ENCODE measurements at places on chromosomes 11 and 22.
A peak's percentile ranks its signal among the peaks of the same experiment; 100 is the strongest.

GRCh38 chr11:134691295-134691873 lies 279.3 kb upstream of the B3GAT1 start:
- no peaks in the 10 kb centered on the region for H3K4me1 ChIP-seq
- no peaks in the 10 kb centered on the region for H3K27me3 ChIP-seq
- H3K36me3 ChIP-seq = no peaks in the 10 kb centered on the region
- no peak overlapping the region for H3K4me3 ChIP-seq

- H3K4me1 ChIP-seq = peaks cover 4% of the 10 kb centered on the region
- H3K27me3 ChIP-seq = no peaks in the 10 kb centered on the region
- no peak overlapping the region for H3K4me3 ChIP-seq
Measured at GRCh38 chr11:26599425-26599824, 27.4 kb upstream of the MUC15 start.

GRCh38 chr11:43787824-43788223 lies 92.8 kb upstream of the ALKBH3 start:
- no peaks in the 10 kb centered on the region for H3K4me1 ChIP-seq
- H3K4me3 ChIP-seq = no peak overlapping the region
- no peaks in the 10 kb centered on the region for H3K36me3 ChIP-seq
- H3K27ac ChIP-seq = no peak overlapping the region
- no peaks in the 10 kb centered on the region for H3K27me3 ChIP-seq
- DNase-seq = no peak

- DNase-seq = no peak
- no peaks in the 10 kb centered on the region for H3K4me1 ChIP-seq
- no peak overlapping the region for H3K27ac ChIP-seq
- no peaks in the 10 kb centered on the region for H3K36me3 ChIP-seq
- H3K27me3 ChIP-seq = no peaks in the 10 kb centered on the region
Measured at GRCh38 chr22:25881210-25881755, 139.3 kb downstream of the MYO18B start.

GRCh38 chr11:13920756-13921155 lies 41.8 kb upstream of the SPON1 start:
- no peak for DNase-seq
- no peaks in the 10 kb centered on the region for H3K27me3 ChIP-seq
- no peak overlapping the region for H3K27ac ChIP-seq
- H3K4me3 ChIP-seq = no peak overlapping the region
- peaks cover 44% of the 10 kb centered on the region for H3K4me1 ChIP-seq

- no peaks in the 10 kb centered on the region for H3K27me3 ChIP-seq
- H3K4me3 ChIP-seq = no peak overlapping the region
- peaks cover 3% of the 10 kb centered on the region for H3K4me1 ChIP-seq
- H3K36me3 ChIP-seq = peaks cover 5% of the 10 kb centered on the region
- no peak overlapping the region for H3K27ac ChIP-seq
- DNase-seq = peak; percentile 73
Measured at GRCh38 chr22:45552580-45553350, 50.1 kb downstream of the FBLN1 start.
